GM13976 (cell line): ENCODE measurements at places on chromosomes 7 and 10.

DNA sequence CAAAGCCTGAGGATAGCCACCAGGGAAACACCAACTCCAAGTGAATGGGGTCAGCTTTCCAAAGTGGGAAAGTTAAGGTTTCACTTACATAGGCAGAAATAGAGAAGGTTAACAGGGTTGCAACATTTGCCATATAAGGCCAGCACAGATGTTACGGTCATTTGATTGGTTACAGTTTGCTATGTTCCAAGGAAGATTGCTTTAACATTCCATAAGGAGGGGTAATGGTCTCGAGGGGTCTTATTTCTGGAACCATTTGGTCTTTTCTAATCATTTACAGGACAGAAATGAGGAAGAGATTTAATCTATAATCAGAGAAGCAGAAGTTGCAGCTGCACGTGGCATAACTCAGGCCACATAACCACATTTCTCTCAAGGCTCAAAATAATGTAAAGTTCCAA, 679.4 kb upstream of the C7orf33 start:
- DNase-seq: no peak

DNA sequence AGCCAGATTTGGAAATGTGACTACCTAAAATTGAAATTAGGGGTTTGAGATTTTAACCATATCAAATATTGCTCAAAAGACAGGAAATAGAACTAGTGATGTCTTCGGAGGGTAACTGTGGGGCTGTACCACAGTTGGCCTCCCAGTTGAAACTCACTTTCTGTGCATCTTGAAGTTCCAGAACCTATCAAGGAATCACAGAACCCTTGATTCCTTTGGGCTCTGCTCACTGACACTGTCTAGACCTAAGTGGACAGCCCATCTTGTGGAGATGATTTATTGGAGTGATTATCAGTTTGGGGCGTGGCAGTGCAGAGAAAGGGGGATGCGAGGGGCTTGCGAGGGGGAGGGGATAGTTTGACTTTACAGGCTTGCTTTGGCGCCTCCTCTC, 134.2 kb upstream of the GJD4 start:
- DNase-seq: no peak

GRCh38 chr10:13651969-13652720, 65.4 kb downstream of the PRPF18 start:
- DNase-seq: no peak

DNA sequence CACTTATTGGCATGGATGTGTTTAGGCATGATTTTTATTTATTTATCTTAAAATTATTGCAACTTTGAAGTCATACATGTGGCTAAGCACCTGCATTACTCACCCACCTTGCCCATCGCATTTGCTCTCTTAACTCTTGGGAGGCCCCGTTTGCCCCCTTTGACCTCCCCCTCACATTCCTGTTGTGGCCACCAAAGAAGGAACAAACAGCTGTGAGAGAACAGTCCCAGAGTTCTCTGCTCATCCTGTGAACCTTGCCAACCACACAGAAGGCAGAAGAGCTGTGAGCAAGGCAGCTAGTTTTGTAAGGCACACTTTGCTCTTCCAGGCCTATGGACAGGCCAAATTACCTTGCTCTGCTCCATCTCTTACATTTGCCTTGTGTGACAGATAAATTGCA, 23.6 kb upstream of the FGL2 start:
- DNase-seq: no peak

DNA sequence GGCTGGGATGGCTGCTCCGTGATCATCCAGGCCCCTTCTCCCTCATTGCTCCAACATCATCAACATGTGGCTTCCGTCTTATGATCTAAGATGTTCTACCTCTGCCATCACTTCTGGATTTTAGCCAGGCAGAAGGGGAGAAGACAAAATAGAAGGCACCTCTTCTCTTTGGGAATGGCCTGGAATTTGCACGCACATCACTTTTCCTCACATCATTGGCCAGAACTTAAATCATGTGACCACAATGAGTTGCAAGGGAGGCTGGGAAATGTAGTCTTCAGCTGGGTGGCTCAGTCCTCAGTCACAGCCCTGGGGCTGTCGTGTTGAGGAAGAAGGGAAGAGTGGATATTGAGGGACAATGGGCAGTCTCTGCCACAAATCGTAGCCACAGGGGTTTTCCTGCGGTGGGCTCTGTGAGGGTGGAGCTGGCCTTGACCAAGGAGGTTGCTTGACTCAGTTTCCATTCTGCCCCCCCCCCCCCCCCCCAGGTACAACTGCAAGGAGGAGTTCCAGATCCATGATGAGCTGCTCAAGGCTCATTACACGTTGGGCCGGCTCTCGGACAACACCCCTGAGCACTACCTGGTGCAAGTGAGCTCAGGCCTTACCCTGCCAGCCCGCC, 50.3 kb downstream of the PALD1 start:
- DNase-seq: no peak

DNA sequence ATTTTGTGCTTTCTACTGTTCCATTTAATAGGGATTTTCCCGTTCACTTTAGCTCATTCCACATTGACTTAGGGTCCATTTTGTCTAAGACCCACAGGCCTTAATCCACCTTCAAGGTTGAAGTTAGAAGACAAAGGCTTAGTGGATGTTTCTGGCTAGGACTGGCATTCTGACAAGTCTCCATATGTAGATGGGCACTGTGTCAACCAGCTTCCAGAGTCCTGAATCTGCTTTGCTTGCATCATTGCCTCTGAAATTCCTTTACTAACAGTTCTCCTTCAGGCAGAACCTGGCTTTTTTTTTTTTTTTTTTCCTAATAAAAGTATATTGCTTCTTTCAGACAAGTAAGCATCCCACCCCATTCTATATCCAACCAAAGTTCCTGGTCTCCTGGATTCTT, 69.6 kb upstream of the PDCD4 start:
- DNase-seq: no peak

DNA sequence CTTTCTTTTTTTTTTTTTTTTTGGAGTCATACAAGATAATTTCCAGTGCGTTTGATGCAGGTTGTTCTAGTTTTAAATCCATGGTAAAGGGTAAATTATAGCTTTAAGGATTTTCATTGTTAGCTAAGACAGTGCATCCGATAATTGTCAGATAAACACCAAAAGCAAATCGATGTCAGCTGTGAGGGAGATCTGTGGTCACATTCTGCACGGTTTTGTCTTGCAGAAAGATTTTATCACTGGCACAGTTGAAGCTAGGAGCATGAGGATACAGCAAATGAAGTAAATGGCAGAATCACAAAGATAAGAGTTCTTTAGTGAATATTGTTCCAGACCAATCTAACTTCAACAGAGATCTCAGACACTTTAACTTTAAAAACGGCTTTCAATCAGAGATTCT, 648.8 kb upstream of the COBL start:
- no peak for DNase-seq

- DNase-seq: no peak
Observed at GRCh38 chr7:45898222-45898621, 9.9 kb downstream of the IGFBP1 start.

GRCh38 chr7:91169830-91170191, 94.4 kb upstream of the FZD1 start:
- no peak for DNase-seq

- DNase-seq: no peak
Observed at GRCh38 chr10:34864149-34865067, 49.3 kb upstream of the PARD3 start.

DNA sequence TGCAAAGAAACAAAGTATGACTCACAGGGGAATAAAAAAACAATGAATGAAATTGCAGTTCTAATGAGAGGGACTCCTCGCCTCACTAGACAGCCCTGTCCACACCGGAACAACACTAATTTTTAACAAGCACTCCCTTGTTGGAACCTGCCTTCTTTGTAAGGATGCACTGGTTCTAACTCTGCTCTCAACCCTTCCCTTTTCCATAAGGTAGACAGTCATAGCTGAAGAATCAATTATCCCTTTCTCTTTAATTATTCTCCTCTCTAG, 65.1 kb downstream of the TSPAN12 start:
- DNase-seq: no peak

- no peak for DNase-seq
Observed at GRCh38 chr7:32283546-32283945, 206.6 kb downstream of the LSM5 start.

- DNase-seq: no peak
Observed at GRCh38 chr10:91159254-91159783, 61.1 kb upstream of the PCGF5 start.

DNA sequence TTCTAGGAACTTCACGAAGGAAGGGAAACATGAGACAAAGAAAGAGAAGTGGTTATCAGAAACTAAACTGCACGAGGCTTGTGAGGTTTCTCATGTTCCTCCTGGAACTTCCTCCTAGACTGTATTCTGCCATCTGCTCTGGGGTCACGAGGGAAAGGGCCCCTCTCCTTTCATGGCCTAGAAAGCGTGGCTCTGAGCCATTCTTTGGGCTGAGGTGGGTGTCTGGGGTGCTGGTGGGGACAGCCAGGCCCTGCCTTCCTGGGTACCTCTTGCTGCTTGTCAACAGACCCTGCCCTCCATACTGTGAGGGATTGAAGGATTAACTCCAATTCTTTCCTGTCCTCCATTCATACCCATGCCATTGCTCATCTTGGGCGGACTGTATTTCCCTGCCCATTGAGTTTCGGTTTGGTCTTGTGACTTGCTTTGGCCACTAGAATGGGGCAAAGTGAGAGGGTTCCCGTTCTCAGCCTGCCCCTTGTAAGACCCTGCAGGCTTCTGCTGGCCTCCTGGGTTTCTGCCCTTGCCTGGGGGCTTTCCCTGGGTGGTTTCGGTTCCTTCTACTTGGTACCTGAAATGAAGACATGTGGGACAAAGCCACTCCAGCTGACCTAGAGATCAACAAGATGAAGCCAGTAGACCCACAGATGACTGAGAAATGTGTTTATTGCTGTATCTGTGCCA, 14.9 kb upstream of the GIMAP8 start:
- peak; percentile 82 for DNase-seq

GRCh38 chr7:16970732-16971482, 89.1 kb upstream of the AGR3 start:
- DNase-seq: no peak

- DNase-seq: no peak
Observed at GRCh38 chr7:70072220-70072619, 473.9 kb downstream of the AUTS2 start.

GRCh38 chr7:28505014-28505413, 92.7 kb downstream of the CREB5 start:
- no peak for DNase-seq

- no peak for DNase-seq
Observed at GRCh38 chr7:116736927-116737715, 65.1 kb downstream of the MET start.

GRCh38 chr7:102244601-102245000, 42.1 kb upstream of the SH2B2 start:
- DNase-seq: no peak

DNA sequence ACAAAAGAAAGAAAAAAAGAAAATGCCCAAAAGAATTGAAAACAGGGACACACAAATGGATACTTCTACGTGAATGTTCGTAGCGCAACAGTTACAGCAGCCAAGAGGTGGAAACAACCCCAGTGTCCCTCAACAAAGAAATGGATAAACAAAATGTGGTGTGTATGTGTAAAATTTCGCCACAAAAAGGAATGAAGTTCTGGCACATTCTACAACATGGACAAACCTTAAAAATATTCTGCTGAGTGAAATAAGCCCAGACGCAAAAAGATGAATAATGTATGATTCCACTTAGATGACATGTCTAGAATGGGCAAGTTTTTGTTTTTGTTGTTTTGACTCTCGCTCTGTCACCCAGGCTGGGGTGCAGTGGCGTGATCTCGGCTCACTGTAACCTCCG, 10.9 kb downstream of the UCMA start:
- DNase-seq: no peak

DNA sequence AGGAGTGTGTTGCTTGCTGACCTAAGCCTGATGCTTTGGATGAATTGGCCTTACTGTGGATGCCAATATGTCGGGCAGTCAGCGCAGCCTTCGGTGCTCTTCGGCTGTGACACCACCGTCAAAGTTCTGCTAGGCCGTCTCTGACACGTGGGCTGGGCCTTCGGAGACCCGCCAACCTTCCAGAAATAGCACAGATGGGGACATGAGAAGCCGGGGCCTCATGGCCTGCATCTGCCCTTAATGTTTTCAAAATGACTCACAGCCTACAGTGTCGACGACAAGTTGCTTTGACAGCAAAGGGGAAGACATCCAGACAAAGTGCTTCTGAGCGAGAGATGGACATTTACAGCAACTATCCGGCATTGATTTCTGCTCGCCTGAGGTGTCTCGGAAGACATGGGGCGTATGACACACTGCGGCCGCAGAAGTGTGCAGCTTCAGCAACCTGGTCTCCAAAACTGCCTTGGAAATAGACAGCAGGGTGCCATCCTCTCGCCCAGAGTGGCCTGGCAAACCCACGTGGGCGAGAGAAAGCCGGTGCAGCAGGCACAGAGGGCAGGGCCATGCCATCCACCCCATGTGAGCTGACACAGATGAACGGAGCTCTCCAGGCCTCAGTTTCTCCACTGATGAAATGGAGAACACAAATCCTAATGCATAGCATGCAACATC, 94.0 kb upstream of the PPP2R2D start:
- no peak for DNase-seq

GRCh38 chr7:108528183-108528712, 2.3 kb upstream of the PNPLA8 start:
- no peak for DNase-seq

- DNase-seq: no peak
Observed at GRCh38 chr7:95817866-95818640, 45.7 kb downstream of the DYNC1I1 start.

- no peak for DNase-seq
Observed at GRCh38 chr10:122468926-122469781, 7.8 kb downstream of the HTRA1 start.

GRCh38 chr10:50216894-50217293, 34.4 kb downstream of the ASAH2 start:
- no peak for DNase-seq

DNA sequence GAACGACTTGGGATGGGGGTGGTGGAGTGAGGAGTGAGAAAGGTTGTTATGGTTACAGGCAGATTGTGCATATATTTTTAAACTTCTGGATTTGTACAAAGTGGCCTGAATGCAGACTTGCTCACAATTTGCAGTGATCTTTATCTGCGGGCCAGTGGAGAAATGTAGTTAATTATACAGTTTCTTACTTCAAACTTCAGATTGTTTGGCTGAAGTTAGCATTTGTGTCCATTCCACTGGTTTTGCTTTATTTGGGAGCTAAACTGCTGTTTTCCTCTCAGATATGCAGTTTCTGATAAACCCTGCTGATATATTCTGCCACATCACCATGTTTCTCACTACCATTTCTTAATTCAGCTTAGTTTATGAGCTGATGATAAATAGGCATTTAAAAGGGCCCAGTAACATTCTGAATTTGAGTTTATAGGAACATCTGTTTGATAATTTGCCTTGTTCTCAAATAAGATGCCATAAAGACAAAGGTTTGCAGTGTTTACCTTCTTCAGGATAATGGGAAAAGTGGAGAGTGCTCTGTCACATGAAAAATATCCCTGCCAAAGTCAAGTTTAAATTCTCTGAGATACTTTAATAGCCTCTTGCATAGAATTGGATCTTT, 170.1 kb downstream of the ST7 start:
- DNase-seq: no peak

DNA sequence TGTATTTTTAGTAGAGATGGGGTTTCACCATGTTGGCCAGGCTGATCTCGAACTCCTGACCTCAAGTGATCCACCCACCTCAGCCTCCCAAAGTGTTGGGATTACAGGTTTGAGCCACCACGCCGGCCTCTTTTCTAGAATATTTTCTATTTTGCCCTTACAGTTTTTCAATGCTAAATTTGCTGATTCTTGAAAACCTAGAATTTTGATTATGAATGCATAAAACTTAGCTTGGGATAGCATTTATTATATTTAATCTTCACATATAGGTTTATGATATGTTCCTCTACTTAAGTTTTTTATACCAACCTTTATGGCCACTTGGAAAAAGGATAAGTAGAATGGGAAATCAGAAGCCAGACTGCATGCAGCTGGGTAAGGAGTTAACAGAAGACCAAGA, 2.1 kb downstream of the TMEM60 start:
- no peak for DNase-seq
